ENCODE measurements at places on chromosomes 3 and 15. TPM values are rescaled to one million over a fixed set of nuclear protein-coding genes. Genes with fewer than 3 reads are reported as not detected.

Gene TJP1
- total RNA-seq, result 81.7 TPM

Gene TRH
- total RNA-seq, result not detected

Gene TRIP4
- 27.9 TPM for total RNA-seq

Gene IQCF6
- total RNA-seq, result not detected

Gene MME
- not detected for total RNA-seq

Gene CLCN2
- total RNA-seq, result 5.9 TPM

Gene KCNMB2
- not detected for total RNA-seq

Gene CD200R1
- total RNA-seq, result 0.06 TPM

Gene PTPN9
- total RNA-seq, result 36.4 TPM

Gene CLDN1
- 23.3 TPM for total RNA-seq

Gene OR5H14
- not detected for total RNA-seq

Gene CCR4
- total RNA-seq, result not detected

Gene HGD
- 24.4 TPM for total RNA-seq

Gene TLR9
- total RNA-seq, result 0.09 TPM

Gene NCKIPSD
- total RNA-seq, result 9.7 TPM

Gene CHRD
- 0.39 TPM for total RNA-seq

Gene ATP8B4
- total RNA-seq, result 0.63 TPM

Gene CKMT1B
- total RNA-seq, result 5.1 TPM

Gene THOC7
- total RNA-seq, result 62.8 TPM

Gene TGM5
- total RNA-seq, result not detected

Gene CHL1
- not detected for total RNA-seq

Gene SLC28A2
- total RNA-seq, result not detected

Gene DZIP1L
- total RNA-seq, result 9.4 TPM

Gene ZNF80
- total RNA-seq, result not detected

Gene GABRR3
- not detected for total RNA-seq

Gene ISLR
- 0.43 TPM for total RNA-seq

Gene TMC3
- total RNA-seq, result not detected

Gene GP9
- not detected for total RNA-seq

Gene MAP1A
- 0.85 TPM for total RNA-seq

Gene VGLL3
- 8.1 TPM for total RNA-seq

Gene GOLGA8N
- total RNA-seq, result 1.7 TPM

Gene ARL8B
- total RNA-seq, result 71.0 TPM

Gene ILDR1
- not detected for total RNA-seq

Gene MYO5C
- total RNA-seq, result 7.8 TPM

Gene PLOD2
- total RNA-seq, result 111 TPM

Gene GRAMD1C
- 0.47 TPM for total RNA-seq

Gene CHST13
- total RNA-seq, result 0.41 TPM

Gene TTLL13
- total RNA-seq, result not detected

Gene GMPPB
- total RNA-seq, result 18.3 TPM

Gene FANCD2OS
- total RNA-seq, result not detected

Gene GRIP2
- total RNA-seq, result 1.6 TPM

Gene SCN11A
- total RNA-seq, result 0.02 TPM

Gene UMPS
- total RNA-seq, result 45.8 TPM

Gene TMEM266
- total RNA-seq, result 0.17 TPM

Gene CCDC14
- total RNA-seq, result 16.4 TPM
